ENCODE measurements at places on chromosomes 16 and 17.

GRCh38 chr16:85782451-85782850 is 16.9 kb downstream of the EMC8 start:
- no peaks in the 10 kb centered on the region for H3K27me3 ChIP-seq
- peaks cover 58% of the 10 kb centered on the region for H3K36me3 ChIP-seq
- no peak overlapping the region for H3K4me3 ChIP-seq

- no peak overlapping the region for H3K27ac ChIP-seq
- peaks cover 12% of the 10 kb centered on the region for H3K4me1 ChIP-seq
- peaks cover 1% of the 10 kb centered on the region for H3K36me3 ChIP-seq
- no peak for DNase-seq
- no peak overlapping the region for H3K4me3 ChIP-seq
Observed at GRCh38 chr16:90026135-90026534, 6.9 kb upstream of the DBNDD1 start.

GRCh38 chr16:81590714-81591544 is 146.3 kb downstream of the CMIP start:
- no peaks in the 10 kb centered on the region for H3K4me1 ChIP-seq
- no peaks in the 10 kb centered on the region for H3K36me3 ChIP-seq
- DNase-seq = no peak
- H3K4me3 ChIP-seq = no peak overlapping the region
- no peak overlapping the region for H3K27ac ChIP-seq

DNA sequence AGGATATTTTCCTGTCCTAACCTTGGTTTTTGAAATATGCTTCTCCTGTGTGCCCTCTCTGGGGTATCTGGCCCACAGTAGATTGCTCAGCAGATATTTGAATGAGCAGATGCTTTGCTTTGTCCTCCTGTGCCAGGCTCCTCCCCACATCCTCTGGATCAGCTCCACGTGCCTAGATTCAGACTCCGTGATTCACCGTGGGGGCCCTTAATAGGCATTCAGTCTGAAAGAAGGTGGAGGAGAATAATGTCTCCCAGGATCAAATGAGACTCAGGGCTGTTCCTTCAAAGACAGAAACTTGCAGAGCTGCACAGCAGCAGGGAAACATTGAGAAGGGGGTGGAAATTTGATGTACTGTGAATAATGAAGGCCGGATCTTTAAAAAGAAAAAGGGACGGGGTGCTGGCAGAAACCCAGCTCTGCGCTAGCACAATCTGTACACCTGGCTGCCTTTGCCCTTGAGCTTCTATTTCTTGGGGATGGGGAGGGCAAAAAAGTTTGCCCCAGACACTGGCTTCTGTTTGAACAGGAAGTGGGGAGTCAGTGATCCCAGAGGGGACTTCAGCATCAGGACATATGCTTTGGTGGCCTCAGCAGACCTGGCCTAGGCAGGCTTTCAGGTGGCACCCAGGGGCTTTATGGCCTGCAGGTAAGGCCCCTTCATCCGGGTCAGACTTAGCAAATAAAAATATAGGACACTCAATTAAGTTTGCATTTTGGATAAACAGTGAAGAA is 15.9 kb upstream of the SLC12A3 start:
- H3K4me3 ChIP-seq = no peak overlapping the region
- H3K27me3 ChIP-seq = no peaks in the 10 kb centered on the region
- H3K27ac ChIP-seq = no peak overlapping the region
- DNase-seq = no peak

DNA sequence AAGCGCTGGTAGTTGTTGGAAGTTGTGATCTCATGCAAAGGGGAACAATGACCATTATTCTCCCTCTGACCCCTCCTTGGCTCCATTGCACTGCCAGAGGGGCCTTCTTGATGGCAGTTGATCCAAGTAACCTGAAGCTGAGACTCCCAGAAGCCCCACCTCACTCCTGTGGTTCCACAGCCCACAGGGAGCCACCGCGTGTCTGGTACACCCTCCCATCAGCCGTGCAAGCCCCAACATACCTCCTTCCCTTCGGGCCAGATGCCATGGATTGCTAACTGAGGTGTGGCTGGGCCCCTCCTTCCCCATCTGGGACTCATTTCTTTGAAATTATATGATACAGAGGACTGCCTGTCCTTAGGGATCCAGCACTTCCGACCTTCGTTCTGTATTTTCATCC is 17.8 kb downstream of the SAP30BP start:
- no peak overlapping the region for H3K4me3 ChIP-seq
- H3K36me3 ChIP-seq = peaks cover 16% of the 10 kb centered on the region
- H3K27ac ChIP-seq = no peak overlapping the region
- H3K4me1 ChIP-seq = peaks cover 3% of the 10 kb centered on the region
- no peak for DNase-seq

DNA sequence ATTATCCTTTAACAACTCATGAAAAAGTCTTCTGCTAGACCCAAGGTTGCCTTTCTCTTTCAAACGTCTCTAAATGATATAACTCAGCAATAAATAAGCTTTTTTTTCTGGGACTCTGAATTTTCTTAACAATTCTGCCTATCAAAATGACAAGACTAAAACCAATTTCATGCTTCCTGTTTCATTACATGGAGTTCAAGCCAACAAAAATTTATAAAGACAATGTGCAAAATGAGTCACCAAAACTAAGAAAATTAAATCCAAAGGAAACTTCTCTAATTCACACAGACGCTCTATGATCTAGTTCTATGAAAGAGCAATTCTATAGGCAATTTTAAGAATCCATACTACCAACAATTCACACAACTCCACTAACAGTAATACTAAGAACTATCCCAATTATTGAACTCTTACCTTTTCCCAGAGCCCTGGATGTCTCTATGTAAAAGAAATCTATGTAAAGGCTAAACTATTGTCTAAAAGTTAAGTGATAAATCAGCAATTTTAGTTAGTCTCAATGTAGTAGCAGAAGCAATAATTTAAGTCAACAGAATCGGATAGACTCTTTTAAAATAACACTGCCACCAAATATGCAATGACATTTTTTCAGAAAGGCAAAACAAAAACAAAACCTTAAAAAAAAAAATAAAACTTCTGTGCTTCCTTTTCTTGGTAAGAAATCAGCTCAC is 44.2 kb downstream of the ZZEF1 start:
- H3K27ac ChIP-seq = no peak overlapping the region
- no peak overlapping the region for H3K4me3 ChIP-seq
- peaks cover 64% of the 10 kb centered on the region for H3K36me3 ChIP-seq
- DNase-seq = no peak

- H3K4me3 ChIP-seq = no peak overlapping the region
- no peak overlapping the region for H3K27ac ChIP-seq
- no peaks in the 10 kb centered on the region for H3K4me1 ChIP-seq
- no peaks in the 10 kb centered on the region for H3K36me3 ChIP-seq
- no peak for DNase-seq
Observed at GRCh38 chr16:5607169-5607568, 509.6 kb upstream of the EEF2KMT start.

GRCh38 chr17:64343833-64344637 is 46.6 kb downstream of the PECAM1 start:
- peaks cover 9% of the 10 kb centered on the region for H3K4me1 ChIP-seq
- no peak overlapping the region for H3K4me3 ChIP-seq
- H3K36me3 ChIP-seq = no peaks in the 10 kb centered on the region
- no peak for DNase-seq

All from effector memory CD4-positive, alpha-beta T cell (primary cell).